Left kidney (tissue), 8 donors: ENCODE measurements at places on chromosomes 1 and 21. TPM values are rescaled to one million over a fixed set of nuclear protein-coding genes. Genes with fewer than 3 reads are reported as not detected.

- no peak for DNase-seq
Measured at GRCh38 chr1:119477710-119478109, 29.3 kb upstream of the HSD3B1 start.

DNA sequence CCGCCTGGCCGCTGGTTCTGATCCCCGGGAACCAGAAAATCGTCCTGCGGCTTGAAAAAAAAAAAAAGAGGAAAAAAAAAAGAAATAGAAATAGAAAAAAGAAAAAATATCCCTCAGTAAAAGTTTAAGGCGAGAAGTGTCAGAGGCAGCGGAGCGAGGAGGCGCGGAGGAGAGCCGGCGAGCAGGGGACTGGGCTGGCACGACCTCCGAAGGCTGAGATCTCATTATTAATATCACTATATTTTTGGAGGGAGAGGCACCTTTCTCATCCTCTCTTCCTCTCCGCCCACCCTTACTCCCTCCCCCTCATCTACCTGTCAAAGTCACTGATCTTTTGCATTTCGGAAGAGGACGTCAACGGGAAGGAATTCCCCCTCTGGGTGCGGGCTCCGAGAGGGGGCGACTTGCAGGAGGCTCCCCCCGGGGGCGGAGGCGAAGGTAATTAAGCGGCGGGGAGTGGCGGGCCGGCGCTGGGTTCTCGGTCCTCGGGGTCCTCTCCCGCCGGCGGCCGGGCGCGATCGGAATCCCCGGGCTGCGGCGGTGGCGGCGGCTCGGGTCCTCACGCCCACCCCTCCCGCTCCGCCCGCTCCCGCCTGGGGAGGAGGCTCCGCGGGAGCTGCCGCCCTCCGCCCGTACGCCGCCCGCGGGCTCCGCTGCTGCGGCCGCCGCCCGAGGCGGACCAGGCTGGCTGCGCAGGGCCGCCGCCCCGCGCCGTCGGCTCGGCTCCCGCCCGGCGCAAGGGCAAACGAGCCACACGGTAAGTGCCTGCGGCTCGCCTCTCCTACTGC lies at the start of gene NTNG1:
Gene NTNG1 (plus strand): TSS at position 337 of the 788 bp plus-strand sequence.
- peak; percentile 4 for DNase-seq

DNA sequence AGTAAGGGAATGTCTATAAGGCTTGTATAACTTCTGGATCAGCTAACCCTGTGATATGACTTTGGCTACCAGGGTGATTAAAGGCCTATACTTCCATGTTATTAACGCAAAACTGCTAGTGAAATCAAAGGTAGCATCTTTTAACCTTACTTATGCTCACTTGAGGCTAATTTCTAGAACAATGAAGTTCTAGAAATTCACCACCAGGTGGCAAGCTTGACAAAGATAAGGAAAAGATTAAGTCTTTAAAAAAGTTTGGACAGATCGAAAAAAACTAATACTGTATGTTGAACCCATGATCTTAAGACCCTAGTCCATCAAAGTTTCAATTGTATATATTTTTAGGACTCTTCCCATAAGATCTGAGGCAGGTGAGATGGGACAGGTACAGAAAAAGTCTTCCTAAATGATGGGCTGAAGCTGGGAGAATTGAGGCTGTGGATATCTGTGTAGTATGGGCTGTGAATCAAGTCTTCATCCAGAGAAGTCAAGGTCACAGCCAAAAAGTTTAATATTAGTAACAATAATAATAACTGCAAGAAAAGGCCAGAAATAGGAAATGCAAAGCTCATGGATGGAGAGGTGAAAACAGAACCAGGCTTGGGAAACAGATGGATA lies 18.8 kb downstream of the KYAT3 start:
- no peak for DNase-seq

DNA sequence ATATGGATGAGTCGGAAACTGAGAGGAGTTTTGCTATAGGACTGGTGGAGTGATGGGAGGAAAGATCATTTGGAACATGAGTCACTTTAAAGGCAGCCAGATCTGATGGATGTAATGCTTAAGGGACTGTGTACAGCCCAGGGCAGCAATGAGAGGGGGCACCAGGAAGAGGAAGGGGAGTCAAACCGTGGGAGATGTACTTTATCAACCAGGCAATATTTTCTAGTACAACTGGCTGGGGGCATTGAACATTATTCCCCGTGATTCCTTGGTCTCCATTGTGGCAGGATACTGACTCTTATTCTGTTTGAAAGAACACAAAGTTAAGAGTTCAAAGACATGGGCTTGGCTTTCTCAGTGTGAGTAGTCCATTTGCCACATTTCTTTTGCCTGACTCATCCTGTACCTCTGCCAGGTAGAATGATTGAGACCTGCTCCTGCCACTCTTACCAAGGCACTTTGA lies 268.2 kb upstream of the NR5A2 start:
- no peak for DNase-seq

DNA sequence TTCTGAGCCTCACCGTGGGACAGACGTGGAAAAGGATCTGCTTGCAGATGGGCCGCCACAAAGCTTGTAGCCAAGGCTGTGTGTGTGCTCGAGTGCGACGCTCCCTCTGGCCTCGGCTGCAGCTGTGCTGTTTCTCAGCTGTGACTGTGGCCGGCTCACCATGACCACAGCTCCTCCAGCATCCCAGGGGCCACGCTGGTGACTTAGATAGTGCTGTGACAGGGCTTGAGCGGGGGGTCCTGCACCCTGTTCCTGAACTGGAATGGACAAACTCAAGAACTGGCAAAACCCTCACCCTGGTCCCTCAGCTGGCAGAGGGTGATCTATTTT lies 17.4 kb upstream of the ACTRT2 start:
- DNase-seq, result no peak

GRCh38 chr1:2360588-2361364 lies 30.6 kb downstream of the MORN1 start:
- DNase-seq, result no peak

GRCh38 chr1:5424802-5425703 lies 567.2 kb downstream of the NPHP4 start:
- peak; percentile 41 for DNase-seq

GRCh38 chr1:247329097-247329617 lies 2.5 kb downstream of the ZNF496 start:
- DNase-seq, result no peak

DNA sequence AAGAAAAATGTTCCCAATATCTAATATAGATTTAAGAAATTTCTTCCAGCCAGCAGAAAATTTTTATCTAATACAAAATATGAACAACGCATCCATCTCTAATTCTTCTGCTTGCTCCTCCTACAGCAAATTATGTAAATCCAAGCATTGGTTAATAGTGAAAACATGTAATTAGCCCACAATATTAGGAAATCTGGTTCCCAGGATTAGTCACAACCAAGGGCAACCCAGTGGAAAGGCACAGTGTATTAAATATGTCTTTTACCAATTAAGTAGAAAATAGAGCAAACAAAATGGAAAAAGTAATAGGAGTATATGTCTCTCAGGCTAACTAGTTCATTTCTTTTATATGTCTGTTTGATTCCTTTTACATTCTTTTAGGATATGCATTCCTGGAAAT lies 59.4 kb upstream of the IFI44L start:
- no peak for DNase-seq

GRCh38 chr1:96361961-96362360 lies 359.6 kb upstream of the PTBP2 start:
- no peak for DNase-seq

DNA sequence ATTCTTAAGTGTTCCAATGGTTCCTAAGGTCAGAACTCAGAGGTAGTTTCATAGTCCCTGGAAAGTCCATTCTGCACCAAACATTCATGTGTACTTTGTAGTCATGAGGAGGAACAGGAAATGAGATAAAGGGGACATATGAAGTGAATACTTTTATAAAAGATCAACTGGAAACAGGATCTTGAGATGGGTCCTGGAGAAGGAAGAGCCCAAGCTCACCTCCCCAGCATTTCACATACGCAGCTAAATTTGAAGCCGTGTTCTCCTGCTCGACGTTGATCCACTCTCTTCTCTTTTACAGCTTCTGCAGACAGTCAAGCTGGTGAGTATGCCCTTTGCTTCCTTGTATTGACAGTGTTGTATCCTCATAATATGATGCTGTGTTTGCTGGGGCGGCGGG lies 429 bp downstream of the FCGR2A start:
- no peak for DNase-seq

DNA sequence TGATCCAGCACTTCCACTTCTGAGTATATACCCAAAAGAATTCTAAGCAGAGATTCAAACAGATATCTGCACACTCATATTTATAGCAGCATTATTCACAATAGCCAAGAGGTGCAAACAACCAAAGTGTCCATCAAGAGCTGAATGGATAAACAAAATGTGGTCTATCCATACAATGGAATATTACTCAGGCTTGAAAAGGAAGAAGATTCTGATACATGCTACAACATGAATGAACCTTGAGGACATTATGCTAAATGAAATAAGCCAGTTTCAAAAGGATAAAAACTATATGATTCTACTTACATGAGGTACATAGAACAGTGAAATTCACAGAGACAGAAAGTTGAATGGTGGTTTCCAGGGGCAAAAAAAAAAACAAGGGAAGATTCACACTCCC lies 88.9 kb downstream of the CCDC185 start:
- DNase-seq, result no peak

DNA sequence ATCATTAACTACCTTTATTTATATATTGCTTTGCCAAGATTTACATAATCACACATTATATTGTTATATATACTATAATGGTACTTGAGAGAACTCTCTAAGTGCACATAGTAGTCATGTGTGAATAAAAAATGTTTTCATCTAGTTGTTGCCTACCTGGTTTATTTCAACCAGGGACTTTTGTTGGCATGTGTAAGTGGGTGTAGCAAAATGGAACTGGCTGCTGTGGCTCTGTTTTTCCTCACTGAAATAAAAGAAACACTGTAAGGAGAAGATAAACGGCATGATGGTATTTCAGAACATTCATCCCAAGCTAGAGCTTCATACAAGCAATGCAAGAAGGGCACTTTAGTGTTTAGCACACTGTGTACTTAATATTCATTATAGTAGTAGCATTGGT lies 14.9 kb downstream of the RBBP4 start:
- no peak for DNase-seq

DNA sequence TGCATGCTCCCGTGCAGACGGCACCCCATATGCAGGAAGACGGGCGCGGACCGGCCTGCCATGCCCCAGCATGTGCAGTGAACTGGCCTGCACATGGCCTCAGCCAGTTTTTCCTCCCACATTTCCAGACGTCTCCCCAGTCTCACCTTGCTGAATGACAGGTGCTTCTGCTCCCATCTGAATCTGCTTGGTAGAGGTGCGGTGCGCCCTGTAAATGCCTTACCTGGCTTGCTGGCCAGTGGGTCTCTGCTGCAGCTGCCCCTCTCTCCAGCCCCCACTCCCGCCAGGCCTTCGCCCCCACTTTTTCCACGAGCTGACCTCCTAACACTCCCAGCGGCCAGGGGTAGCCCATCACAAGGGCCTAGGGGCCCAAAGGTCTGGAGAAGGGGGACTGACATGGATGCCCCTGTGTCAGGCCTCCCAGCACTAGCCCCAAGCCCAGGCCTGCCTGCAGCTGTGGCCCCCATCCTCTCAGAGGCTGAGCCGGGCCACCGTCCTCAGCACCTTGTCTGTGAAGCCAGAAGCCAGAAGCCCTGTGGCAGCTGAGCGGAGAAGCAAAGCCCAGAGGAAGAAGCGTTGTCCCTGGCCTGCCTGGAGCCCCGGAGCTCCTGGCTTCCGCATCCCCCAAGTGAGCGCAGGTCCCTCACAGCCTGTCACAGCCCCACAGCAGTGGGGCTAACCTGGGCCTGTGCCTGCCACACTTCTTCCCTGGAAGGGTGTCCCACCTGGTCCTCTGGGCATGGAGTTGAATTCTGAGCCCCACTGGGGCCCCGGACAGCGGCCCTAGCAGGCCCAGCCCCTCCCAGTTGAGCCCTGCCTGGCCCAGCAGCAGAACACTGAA lies 3.7 kb upstream of the SLC19A1 start:
- no peak for DNase-seq

DNA sequence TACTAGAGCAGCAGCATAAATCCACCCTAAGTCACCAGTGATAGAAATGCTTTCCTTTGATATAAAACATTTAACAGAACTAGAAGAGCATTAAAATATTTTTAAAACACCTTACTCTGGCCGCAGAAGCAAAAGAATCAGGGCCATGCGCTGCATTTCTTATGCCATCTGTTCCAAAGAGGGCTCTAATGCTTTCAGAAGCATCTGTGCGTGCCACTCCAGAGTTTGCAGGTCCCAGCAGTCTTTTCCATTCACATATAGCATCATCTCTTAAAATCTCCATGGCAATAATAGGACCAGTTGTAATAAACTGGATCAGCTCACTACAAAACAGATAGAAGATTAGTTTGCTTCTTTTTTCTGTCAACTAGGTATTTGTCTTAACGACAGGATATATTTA lies 69.2 kb downstream of the NME7 start:
- DNase-seq, result no peak

DNA sequence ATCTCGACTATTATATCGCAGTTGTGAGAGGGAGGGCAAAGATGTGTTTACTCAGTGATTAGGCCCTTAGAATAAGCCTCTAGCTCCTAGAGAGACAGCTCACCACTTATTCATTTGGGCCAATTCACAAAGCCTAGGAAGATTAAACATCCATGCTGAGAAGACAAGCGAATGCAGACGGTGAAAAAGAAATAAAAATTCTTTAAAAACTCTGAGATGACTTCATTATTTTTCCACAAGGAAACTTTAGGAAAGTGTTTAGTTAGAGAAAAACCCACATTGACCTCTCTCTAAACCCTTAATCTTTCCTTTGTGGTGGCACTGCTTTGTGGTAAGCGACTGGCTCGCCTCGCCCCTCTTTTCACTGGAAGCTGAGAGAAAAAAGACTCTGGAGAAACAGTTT lies 146.8 kb upstream of the DMRTA2 start:
- no peak for DNase-seq

DNA sequence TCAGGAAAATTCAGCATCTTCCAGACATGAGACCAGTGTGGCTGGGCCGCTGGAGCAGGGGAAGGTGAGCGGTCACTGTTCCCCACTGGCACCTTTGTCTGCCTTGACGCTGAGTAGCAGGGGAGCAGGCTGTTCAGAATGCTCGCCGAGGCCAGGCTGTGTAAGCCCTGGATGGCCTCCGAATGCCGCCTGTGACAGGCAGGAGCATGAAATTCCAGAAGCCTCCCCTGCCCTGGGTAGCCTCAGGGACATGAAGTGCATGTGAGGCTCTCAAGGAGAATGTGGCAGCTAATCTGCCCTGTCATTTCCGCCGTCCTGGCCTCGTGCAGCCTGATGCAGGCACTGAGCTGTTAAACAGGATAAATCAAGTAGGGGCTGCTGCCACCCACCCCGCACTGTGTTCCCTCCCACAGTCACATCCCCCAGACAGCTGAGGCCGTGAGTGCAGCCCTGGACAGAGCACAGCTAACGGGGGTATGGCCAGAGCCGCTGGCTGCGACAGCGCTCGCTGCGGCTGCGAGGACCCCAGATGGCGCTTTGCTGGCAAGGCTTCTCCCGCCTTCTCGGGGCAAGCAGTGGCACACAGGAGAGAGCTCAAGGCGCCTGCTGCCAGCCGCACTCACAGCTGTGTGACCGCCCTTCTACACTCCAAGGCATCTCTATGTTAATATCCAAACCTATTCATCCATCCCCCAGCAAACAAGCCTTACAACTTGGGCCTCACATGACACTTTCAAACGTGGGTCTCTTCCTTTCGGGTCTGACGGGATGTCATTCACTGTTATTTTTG lies 105.0 kb upstream of the COL6A1 start:
- DNase-seq, result peak; percentile 86

KCNJ15 gene
- polyA plus RNA-seq, result 269 TPM

VCAM1 gene
- polyA plus RNA-seq, result 44.6 TPM

LAX1 gene
- 0.27 TPM for polyA plus RNA-seq

CYP4B1 gene
- polyA plus RNA-seq, result 2.2 TPM

USH2A gene
- 0.38 TPM for polyA plus RNA-seq

FLAD1 gene
- 32.4 TPM for polyA plus RNA-seq

DAB1 gene
- polyA plus RNA-seq, result 9.1 TPM

F13B gene
- polyA plus RNA-seq, result 0.13 TPM

EPHA8 gene
- 1.3 TPM for polyA plus RNA-seq

ALX3 gene
- not detected for polyA plus RNA-seq
